Neural progenitor cell (in vitro differentiated cells): ENCODE measurements at places on chromosomes 2 and 18.
A peak's percentile ranks its signal among the peaks of the same experiment; 100 is the strongest.

- no peak for DNase-seq
Observed at GRCh38 chr2:168053676-168054075, 193.7 kb downstream of the STK39 start.

- DNase-seq: no peak
Observed at GRCh38 chr18:69992776-69993175, 45.1 kb upstream of the CD226 start.

- no peak for DNase-seq
Observed at GRCh38 chr2:172247203-172247602, 144.5 kb upstream of the DLX2 start.

DNA sequence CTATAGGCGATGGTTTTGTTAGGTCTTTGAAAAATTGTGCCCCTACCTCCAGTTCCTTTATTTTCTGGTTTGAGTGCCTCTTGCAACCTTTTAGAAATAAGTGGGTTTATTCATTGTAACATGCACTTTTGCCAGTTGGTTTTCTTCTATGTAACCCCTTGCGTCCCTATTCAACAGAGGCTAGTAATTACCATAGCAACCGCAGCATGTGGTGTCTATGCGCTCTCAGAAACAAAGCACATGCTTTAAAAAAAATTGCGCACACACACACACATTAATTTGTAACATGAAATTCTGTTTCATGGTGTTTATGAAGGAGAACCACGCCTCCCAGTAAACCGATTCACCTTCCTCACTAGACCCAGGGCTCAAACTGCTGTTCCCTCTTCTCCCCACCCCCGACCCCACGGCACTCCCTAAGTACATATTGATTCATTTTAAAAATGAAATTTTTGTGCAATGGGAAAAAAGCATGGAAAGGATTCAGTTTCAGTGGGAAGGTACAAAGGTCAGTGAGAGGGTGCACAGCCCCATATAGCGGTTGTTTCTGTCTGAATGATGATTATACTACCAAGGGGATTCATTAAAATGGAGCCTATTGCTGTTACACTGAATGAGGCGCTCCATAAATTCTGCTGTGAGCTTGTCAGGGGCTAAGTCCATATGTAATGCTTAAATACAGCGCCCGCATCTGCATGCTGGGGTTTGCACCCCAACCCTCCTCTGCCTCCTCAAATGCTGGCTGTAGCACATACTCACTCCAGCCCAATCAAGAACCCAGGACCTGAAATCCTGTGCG, 206.9 kb downstream of the ICOS start:
- DNase-seq: no peak

DNA sequence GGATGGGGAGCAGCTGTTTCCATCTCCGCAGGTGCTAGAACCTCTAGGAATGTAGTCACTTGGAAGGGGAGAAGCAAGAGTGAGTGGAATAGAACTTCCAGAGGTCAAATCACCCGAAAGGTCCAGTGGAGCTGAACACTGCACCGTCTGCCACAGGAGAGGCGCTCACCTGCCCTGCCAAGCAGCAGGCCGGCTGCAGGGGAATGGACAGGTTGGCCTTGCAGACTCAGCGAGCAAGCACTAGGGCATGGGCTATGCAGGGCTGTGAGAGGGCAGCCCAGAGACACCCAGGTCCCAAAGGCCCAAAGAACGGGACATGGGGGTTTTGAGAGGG, 214.2 kb downstream of the TNS1 start:
- DNase-seq: no peak

GRCh38 chr2:218244665-218245064, 16.1 kb upstream of the GPBAR1 start:
- DNase-seq: no peak

DNA sequence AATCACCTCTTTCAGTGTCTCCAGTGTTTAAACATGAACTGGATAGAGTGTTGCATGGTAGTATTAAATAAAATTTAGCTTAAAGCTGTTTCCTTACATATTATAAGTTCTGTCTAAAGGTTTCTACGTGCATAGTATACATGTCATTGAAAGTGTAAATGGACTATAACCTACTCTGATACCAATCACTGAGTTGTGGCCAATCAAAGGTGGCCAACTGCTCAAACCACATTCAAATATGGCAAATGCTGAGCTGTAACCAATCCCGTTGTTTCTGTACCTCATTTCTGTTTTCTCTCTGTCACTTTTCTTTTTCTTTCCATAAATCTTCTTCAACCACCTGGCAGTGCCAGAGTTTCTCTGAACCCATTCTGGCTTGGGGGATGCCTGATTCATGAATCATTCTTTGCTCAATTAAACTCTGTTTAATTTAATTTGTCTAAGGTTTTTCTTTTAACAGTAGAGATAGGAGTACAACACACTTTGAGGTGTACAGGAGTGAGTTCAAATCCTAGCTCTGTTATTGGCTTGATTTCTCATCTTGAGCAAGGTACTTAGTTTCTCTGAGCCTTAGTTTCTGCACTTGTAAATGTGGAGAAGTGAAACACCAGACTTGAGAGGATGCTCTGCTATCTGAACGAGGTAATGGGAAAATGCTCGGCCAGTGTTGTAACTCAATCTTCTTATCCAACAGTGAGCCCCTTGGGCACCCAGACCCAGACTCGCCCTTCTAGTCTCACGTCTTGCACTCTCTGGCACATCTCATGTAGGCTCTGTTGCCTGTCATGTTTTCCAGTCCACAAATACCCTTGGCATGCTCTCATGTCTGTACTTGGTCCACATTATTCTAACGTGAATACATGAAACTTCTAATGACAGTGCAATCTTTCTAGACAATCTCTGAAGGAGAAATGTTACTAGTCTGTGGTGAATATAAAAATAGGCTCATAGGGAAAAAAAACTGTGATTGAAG, 228.0 kb downstream of the PIK3C3 start:
- DNase-seq: no peak

- DNase-seq: no peak
Observed at GRCh38 chr2:88530081-88530480, 77.6 kb upstream of the FOXI3 start.

- DNase-seq: no peak
Observed at GRCh38 chr2:1636791-1637415, 107.4 kb downstream of the PXDN start.

- DNase-seq: no peak
Observed at GRCh38 chr18:51125976-51126375, 71.5 kb downstream of the MEX3C start.

DNA sequence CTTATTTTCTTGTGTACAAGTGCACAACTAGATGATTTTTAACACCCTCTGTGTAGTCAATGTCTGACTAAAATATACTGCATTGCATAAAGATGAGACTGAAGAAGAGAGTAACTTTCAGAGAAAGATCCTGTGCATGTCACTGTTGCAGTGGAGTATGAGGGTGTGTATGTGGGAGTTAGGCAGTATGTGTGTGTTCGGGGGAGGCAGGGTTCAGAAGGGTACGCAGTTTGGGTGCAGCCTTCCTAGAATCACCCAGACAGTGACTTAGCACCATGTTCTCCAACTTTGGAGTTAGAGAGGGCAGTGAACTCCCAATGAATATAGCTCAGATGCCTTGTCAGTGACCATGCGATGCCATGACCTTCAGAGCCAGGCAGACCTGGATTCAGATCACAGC, 84.6 kb downstream of the LRATD1 start:
- no peak for DNase-seq

GRCh38 chr2:84889332-84889731, 8.4 kb upstream of the TRABD2A start:
- DNase-seq: no peak

DNA sequence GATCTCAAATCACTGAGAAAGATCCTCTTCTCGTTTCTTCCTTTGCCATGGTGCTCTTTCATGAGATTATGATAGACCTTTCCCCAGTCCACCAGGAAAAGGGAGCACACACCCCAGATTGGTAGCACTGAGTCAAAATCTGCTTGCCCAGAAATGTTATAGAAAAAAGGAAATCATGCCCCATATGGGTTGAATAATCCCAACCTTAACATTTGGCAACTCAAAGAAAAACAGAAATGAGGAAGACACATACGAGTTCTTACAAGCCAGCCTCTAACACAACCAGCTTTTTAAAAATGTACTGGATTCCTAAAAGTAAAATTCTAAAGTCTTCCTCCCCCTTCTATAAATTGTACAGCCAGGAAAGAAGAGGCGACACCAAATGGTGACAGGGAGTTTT, 103.0 kb downstream of the ANKRD44 start:
- DNase-seq: no peak

DNA sequence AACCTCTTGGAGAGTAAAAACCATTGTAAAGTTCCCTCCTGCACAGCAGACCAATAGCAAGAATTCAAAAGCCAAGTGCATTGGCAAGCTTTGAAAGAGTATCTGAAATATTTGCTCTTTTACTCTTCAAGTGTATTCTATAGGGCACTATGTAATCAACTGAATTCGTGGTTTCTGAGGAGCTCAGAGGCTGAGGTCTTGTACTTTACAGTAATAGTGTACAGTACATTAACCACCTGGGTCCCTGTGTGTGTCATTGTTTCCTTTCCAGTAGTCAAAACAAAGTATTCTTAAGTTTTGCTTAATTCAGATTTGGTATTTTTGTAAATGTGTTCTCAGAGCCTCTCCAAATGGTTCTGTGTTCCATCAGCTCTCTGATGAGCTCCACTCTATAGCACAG, 769.7 kb downstream of the LRRTM4 start:
- DNase-seq: no peak

- DNase-seq: peak; percentile 43
Observed at GRCh38 chr2:168639441-168639898, 163.0 kb upstream of the NOSTRIN start.

GRCh38 chr2:140808820-140809219, 1322.0 kb downstream of the LRP1B start:
- peak; percentile 24 for DNase-seq

DNA sequence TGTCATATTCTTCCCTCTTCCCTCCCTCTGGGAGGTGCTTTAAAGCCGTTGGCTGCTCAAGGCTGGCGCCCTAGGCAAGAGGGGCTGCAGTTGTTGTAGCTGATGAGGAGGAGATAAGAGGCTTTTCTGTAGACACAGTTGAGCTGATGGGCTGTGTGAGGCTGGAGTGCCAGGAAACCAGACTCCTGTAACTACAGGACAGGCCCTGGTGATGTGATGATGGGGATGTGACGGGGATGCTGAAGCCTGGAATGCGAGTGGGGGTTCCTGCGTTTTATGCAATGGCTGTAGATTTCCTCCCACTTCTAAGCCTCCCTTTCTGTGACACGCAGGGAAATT, 5.7 kb upstream of the EFR3B start:
- peak; percentile 24 for DNase-seq

GRCh38 chr18:9243029-9243428, 91.5 kb upstream of the TWSG1 start:
- DNase-seq: no peak

DNA sequence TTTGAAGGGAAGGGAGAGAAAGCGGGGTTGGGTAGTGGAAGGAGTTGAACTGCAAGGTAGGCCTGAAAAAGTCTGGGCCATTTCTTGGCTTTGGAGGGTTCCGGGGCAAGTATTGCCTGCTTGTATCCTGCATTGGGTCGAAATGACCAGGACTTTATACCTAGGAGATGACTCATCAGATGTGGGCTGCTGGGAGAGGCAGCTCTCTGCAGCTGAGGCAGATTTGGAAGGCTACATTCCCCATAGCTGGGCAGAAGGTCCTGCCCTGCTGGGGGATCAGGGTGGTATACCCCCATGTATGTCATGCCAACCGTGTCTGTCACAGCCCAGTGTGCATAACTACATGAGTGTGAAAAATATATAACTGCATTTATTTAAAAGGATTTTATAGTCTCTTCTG, 171.8 kb upstream of the SPRED2 start:
- no peak for DNase-seq

DNA sequence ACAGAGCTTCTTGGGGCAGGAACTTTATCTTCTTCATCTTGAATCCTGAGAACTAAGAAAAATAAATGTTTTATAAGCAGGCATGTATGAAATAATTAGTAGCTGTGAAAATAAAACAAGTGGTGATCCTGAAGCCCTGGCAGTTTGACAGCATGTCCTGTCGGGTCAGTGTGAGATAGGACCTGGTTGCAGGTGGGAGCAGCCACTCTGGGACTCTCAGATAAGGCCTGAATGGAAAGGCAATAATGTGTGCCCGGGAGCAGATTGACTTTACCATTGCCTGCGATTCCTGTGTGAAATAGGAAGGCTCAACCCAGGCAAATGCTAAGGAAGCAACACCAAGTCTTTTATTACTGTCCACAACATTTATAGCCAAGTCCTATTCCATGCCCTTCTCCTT, 132.4 kb downstream of the LYPD6B start:
- no peak for DNase-seq

DNA sequence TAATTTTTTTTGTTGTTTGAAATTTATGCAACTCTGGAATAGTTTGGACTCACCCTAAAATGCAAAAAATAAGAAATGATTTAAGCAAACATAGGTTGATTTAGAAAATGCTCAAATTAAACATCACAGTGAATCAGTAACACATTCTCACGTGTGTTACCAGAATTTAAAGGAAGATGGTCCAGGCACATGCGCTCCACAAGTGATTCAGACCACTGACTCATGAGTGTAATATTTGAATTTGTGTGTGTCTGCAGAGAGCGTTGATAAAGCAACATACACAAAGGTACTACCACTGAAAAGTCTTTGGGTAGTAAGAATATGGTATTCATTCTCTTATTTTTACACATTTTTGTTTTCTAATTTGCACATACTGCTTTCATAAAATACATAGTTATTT, 7.9 kb downstream of the SS18 start:
- no peak for DNase-seq

DNA sequence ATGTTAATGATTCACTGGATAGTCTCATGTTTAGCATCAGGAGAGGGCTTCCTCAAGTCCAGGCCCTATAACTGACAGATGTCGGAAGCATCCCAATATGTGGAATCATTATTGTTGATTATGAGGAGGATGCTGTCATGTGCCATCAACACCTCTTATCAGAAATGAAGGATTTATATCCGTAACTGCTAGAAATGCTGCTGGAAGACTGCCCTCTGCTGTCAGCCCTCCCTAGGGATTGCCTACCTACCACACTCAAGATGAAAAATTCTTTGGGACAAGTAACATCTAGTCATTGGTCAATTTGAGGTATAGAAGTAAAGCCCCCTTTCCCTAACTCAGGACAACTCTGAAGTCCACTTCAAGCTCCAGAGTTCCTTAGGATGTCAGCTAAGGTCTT, 1166.5 kb upstream of the NXPH2 start:
- DNase-seq: peak; percentile 6

- no peak for DNase-seq
Observed at GRCh38 chr2:237290261-237290660, 123.7 kb downstream of the COL6A3 start.

DNA sequence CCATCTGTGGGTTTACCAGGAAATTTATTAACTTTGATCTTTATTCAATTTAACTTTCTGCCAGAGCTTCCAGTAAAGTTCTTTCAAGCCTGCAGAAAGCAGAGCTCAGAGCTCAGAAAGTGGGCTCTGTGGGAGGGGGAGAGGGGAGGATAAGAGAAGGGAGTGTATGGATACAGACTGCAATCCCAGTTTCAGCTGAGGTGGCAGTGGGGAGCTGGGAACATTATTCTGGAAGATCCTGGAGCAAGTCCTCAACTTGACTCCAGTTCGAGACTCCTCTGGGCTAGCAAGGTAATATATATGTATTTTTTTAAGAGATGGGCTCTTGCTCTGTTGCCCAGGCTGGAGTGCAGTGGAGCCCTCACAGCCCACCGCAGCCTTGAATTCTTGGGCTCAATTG, 108.9 kb upstream of the NABP1 start:
- DNase-seq: peak; percentile 24

- no peak for DNase-seq
Observed at GRCh38 chr2:69933839-69934613, 19.1 kb downstream of the MXD1 start.

- DNase-seq: no peak
Observed at GRCh38 chr2:3387011-3387410, 7.5 kb downstream of the TRAPPC12 start.
